Renal cortex interstitium (tissue), 15 donors: ENCODE measurements at places on chromosomes 13 and 19. TPM values are rescaled to one million over a fixed set of nuclear protein-coding genes. Genes with fewer than 3 reads are reported as not detected.

Gene TMEM145
- 0.90 TPM for polyA plus RNA-seq

Gene TNFRSF19
- polyA plus RNA-seq: 50.6 TPM

DNA sequence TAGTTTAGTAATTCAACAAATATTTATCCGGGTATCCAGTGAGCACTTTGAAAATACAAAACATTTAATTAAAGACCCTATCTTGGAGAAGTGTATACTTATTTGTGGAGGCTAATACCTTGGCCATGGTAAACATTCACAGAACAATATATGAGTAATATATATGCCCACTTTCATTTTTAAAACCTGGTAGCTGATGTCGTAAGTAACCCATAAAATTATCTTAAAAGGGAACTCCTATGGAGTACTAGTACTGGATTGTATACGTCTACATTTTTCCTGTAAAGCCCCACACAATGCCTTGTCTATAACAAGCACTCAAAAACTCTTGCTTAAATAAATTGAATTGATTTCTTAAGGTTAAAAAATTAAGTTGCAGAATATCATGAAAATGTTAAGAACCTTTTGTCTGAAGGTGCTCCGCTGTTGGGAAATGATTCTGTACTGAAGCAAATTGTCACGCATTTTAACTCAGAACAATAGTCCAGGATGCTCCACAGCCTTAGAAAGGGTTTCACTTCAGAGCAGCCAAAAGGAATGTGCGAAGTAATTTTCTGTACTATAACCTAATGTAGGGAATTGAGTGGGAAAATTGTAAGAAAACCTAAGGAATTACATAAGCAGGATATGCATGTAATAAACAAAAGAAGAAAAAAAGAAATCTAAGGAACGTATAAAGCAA, 58.9 kb upstream of the C1QTNF9 start:
- DNase-seq: no peak

- DNase-seq: no peak
Measured at GRCh38 chr19:37304190-37304883, 66.6 kb upstream of the ZNF527 start.

DNA sequence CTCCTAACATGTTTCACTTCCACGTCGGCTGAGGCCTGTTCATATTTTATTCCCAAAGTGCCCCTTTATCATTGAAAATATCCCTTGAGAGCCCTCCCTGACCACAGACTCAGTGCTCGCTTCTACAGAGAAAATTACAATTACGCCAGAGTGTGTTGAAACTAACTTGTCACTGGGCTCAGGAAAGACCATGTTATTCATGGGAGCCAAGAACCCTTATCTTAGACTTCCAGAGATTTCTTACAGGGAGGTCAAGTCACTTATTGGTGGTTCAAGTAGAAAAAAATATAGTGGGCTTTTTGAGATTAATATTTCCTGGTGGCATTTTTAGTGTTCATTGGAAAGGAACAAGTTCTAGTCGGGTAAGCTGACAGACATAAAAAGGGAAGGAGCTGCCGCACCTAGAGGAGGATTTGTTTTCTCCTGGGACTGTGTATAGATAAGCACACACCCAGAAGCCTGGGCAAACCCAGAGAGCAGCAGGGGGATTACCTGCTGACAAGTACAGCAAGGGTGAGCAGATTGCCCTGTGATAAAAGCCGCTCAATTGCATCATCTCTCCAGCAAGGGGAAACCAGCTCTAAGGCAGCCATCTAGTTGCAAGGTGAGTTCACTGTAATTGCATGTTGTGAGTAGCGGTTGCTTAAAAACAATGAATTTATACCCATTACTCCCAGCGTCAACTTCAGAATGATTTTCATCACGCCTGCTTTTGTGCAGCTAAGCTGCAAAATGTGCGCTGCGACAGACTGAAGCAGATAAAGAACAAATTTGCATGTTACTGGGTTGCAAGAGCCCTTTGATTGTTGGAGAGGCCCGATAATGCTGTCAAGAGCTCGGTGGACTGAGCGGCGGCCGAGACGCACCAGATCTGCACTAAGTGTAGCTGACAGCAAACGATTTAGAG, 46.2 kb downstream of the DCT start:
- DNase-seq: no peak

GRCh38 chr13:24263632-24264031, 45.7 kb upstream of the C1QTNF9 start:
- DNase-seq: no peak
